ENCODE measurements at places on chromosomes 12 and 14. TPM values are rescaled to one million over a fixed set of nuclear protein-coding genes. Genes with fewer than 3 reads are reported as not detected.

DNA sequence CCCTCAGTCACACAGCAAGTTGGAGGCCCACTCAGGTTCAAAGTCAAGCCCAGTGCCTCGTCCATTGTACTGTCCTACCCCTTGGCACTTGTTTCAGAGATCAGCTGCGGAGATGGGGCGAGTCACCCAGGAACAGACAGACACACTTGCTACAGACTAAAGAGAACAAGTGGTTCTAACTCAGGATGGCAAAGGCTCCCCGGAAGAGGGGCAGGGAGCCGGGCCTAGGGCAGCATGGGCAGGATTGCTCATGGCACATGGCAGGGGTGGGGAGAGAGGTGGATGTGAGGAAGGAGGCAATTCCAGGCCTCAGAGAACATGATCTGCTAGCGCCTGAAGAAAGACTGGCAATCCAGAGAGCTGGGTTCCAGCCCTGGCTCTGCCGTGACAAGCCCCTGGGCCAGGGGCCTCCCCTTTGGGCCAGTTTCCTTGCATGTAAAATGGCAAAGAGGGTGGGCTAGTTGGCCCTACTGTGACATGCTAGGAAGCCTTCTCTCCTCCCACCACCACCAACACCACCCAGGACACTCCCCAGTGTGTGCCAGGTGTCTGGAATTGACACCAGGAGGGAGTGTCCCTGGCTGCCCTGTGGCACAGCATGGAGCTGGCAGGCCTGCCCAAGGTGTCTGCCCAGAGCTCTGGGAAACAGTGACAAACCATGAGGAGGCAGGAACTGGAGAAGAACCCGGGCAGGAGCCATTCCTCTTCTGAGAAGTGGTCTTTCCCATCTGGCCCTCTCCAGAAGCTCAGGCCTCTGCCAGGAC is 24.0 kb upstream of the IRF2BPL start:
- H3K4me3 ChIP-seq, result no peak overlapping the region
- DNase-seq, result no peak
- peaks cover 12% of the 10 kb centered on the region for H3K4me1 ChIP-seq
- H3K27ac ChIP-seq, result peak overlapping the region; percentile 77
- no peaks in the 10 kb centered on the region for H3K36me3 ChIP-seq

DNA sequence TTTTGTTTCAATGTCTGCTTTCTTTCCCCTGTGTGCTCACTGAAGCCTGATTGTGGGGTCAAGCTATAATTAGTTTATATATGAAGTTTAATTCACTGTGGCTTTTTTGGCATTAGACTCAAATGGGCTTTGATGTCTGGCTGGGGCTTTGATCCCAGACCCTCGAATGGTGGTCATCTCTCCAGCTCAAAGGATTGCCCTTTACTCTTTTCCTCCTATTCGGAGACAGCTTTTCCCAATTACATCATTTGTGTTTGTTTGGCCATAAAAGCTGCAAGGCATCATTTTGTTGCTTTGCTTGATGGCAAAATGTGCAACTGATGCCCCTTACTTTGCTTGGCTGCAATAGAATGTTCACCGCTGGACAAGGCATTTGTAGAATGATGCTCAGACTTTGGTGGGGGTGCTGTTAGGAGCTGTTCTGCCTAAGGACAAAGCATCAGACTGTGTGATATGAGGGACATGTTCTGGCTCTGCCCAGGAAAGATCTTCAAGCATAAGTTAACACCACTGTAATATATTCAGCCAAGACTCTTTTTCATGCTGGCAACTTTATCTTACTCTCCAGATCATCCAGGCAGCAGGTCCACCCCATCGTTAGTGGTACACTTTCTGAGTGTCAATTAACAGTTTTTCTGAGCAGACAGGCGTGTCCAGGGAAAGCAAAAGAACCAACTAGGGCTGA is 3.2 kb upstream of the DACT1 start:
- peaks cover 9% of the 10 kb centered on the region for H3K27me3 ChIP-seq
- no peak overlapping the region for H3K27ac ChIP-seq
- peaks cover 11% of the 10 kb centered on the region for H3K4me1 ChIP-seq
- H3K36me3 ChIP-seq, result no peaks in the 10 kb centered on the region
- H3K4me3 ChIP-seq, result no peak overlapping the region
- no peak for DNase-seq

- DNase-seq, result no peak
- peaks cover 77% of the 10 kb centered on the region for H3K4me1 ChIP-seq
Observed at GRCh38 chr12:122093098-122093883, 14.7 kb downstream of the MLXIP start.

The NANOG gene
- not detected for total RNA-seq

- no peaks in the 10 kb centered on the region for H3K27me3 ChIP-seq
- no peaks in the 10 kb centered on the region for H3K4me1 ChIP-seq
- H3K27ac ChIP-seq, result no peak overlapping the region
Observed at GRCh38 chr12:42916143-42916542, 326.6 kb upstream of the PRICKLE1 start.

DNA sequence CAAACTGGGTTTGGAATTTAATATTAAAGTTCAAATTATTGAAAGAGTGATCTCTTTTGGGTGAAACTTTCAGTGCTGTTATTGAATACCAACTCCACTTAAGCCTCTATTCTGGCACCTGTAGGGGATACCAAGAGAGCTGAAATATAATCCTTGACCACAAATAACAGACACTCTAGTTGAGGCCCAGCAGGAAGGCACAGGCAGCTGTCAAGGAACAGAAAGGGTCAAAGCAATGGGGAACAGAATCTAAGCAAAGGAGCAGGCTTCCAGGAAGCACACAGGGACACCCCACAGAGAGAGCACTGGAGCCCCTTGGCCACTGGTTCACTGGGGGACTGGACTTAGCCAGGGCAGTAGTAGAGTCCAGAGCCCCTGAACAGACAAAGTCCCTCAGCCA is 120.9 kb upstream of the SFSWAP start:
- DNase-seq, result no peak
- no peak overlapping the region for H3K4me3 ChIP-seq
- no peak overlapping the region for H3K27ac ChIP-seq

DNA sequence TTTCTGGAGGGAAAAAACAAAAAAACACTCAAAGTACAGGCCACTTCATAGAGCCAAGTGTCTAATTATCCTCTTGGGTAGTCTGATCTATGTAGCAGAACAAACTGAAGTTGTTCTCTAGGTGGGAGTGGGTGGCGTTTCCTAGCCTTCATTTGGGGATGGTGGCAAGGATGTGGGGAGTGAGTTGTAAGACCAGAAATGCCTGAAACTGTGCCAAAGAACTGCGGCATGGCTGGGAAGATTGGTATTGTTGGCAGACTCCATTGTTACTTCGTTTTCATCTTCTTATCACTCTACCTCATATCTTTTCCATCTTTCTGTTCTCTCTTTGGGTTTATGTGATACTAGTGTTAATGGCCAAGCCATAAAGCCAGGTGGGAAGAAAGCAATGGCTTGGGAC is 177.3 kb upstream of the DDHD1 start:
- H3K27me3 ChIP-seq, result no peaks in the 10 kb centered on the region
- no peak overlapping the region for H3K4me3 ChIP-seq
- H3K27ac ChIP-seq, result no peak overlapping the region
- no peaks in the 10 kb centered on the region for H3K36me3 ChIP-seq
- no peaks in the 10 kb centered on the region for H3K4me1 ChIP-seq

- no peaks in the 10 kb centered on the region for H3K27me3 ChIP-seq
- H3K4me3 ChIP-seq, result no peak overlapping the region
- no peak overlapping the region for H3K27ac ChIP-seq
- no peak for DNase-seq
- H3K4me1 ChIP-seq, result no peaks in the 10 kb centered on the region
Observed at GRCh38 chr12:102535306-102535705, 54.9 kb upstream of the IGF1 start.

The GLI1 gene
- not detected for total RNA-seq

- peaks cover 9% of the 10 kb centered on the region for H3K36me3 ChIP-seq
- no peaks in the 10 kb centered on the region for H3K4me1 ChIP-seq
- no peak for DNase-seq
- no peak overlapping the region for H3K27ac ChIP-seq
- H3K4me3 ChIP-seq, result no peak overlapping the region
Observed at GRCh38 chr14:49733836-49734235, 34.1 kb upstream of the KLHDC2 start.

The CCDC196 gene
- total RNA-seq, result not detected

GRCh38 chr14:65949711-65950516 is 536.3 kb upstream of the CCDC196 start:
- peaks cover 3% of the 10 kb centered on the region for H3K27me3 ChIP-seq
- H3K4me3 ChIP-seq, result no peak overlapping the region
- H3K27ac ChIP-seq, result no peak overlapping the region
- no peaks in the 10 kb centered on the region for H3K4me1 ChIP-seq

The RASSF9 gene
- not detected for total RNA-seq

- DNase-seq, result no peak
- no peaks in the 10 kb centered on the region for H3K36me3 ChIP-seq
- no peak overlapping the region for H3K27ac ChIP-seq
- H3K4me1 ChIP-seq, result no peaks in the 10 kb centered on the region
- H3K4me3 ChIP-seq, result no peak overlapping the region
Observed at GRCh38 chr12:87140262-87140661, 884.1 kb upstream of the MGAT4C start.

DNA sequence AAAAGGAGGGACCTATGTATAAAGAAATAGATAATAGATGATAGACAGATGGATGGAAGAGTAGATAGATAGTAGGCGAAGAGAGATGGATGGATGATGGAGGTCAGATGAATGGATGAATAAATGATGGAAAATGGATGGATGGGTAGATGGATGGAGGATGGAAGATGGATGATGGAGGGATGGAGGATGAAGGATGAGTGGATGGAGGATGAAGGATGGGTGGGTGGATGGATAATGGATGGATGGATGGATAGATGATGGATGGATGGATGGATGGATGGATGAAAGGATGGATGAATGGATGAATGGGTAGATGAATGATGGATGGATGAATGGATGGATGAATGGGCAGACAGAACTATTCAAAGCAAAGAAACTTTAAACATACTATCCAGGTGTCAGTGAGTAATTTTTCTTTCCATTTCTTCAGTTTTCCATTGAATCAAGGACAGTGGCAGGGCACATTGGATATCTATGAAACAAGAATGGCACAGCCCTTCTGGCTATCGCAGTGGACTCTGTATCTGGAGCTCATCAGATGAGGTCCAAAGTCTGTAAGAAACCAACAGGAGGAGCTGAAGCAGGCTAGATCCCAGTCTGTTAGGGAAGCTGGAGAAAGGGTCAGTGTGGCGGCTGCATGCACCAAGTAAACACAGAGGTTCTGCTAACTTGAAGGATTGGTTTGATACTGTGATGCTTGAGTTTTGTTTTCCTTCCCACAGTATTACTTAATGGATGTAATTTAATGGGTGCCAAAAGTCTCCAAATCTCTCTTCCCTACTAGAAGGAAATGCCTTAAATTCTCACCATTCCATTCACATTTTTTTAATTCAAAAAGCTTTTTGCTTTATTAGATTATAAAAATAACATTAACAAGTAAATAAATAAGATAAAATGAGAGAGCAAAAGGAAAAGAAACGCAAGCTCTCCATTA is 18.1 kb upstream of the MED13L start:
- H3K4me3 ChIP-seq, result no peak overlapping the region
- H3K27me3 ChIP-seq, result no peaks in the 10 kb centered on the region
- H3K4me1 ChIP-seq, result peaks cover 10% of the 10 kb centered on the region
- H3K36me3 ChIP-seq, result no peaks in the 10 kb centered on the region
- DNase-seq, result no peak

The CLEC4D gene
- not detected for total RNA-seq

DNA sequence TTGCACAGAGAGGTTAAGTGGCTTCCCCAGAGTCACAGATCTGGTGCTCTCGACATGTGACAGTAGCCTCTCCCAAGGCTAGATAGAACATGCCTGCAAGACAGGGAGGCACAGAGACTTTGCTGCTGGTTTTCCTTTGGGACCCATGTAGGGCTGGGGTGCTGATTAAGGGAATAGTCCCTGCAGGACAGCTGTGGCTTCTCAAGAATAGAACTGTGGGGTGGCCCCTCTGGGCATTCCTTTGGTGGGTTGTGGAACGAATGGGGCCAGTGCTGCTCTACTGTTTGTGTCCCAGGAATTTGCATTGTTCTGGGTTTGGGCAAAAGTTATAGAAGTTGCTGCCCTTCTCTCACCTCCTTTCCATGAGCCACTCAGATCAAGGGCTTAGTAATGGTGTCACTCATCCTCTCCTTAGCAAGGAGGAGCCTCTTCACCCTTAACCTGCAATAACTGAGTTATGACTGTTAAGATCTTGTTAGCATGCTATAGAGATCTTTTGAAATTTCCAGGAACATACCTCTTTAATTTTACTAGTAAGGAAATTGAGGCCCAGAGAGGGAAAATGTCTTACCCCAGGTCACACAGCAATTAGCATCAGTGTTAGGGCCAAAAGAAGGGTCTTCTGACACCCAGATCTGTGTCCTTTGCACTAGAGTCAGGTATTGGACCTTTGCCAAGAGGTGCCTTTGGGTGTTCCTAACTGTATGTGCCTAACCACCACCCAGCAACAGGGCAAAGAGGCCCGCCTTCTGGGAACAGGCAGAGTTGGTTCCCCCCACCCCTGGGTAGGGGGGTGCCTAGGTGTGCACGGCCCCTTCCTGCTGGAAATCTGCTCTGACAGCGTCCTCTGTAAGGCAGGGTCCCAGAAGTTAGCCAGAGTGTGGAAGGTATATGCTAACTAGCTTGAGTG is 31.4 kb downstream of the CD9 start:
- H3K27ac ChIP-seq, result peak overlapping the region; percentile 94
- peaks cover 6% of the 10 kb centered on the region for H3K36me3 ChIP-seq
- H3K4me1 ChIP-seq, result peaks cover 94% of the 10 kb centered on the region
- DNase-seq, result no peak

- no peak overlapping the region for H3K4me3 ChIP-seq
- no peaks in the 10 kb centered on the region for H3K27me3 ChIP-seq
- H3K27ac ChIP-seq, result no peak overlapping the region
- H3K4me1 ChIP-seq, result no peaks in the 10 kb centered on the region
Observed at GRCh38 chr14:73287071-73287470, 49.8 kb downstream of the PAPLN start.
